Myometrial cell (primary cell): ENCODE measurements at places on chromosomes 4 and X. TPM values are rescaled to one million over a fixed set of nuclear protein-coding genes. Genes with fewer than 3 reads are reported as not detected.

Gene FHIP1A
- under 0.01 and 0.53 TPM in 2 replicates for total RNA-seq

Gene C4orf50
- total RNA-seq: not detected in 2 replicates

Gene AKAP14
- total RNA-seq: not detected in 2 replicates

Gene RNF212
- 1.6 TPM in 1 of 2 replicates, not detected in the other for total RNA-seq

Gene MUC7
- not detected in 2 replicates for total RNA-seq

Gene CYSLTR1
- not detected in 2 replicates for total RNA-seq

Gene CXCL5
- 1.7 and 2.7 TPM in 2 replicates for total RNA-seq

Gene SPANXA2
- total RNA-seq: not detected in 2 replicates

Gene PLA2G12A
- 12.8 and 13.5 TPM in 2 replicates for total RNA-seq

Gene CCDC110
- total RNA-seq: 0.58 and 0.71 TPM in 2 replicates

Gene SSX2
- total RNA-seq: not detected in 2 replicates

Gene MMAA
- total RNA-seq: 2.5 and 5.5 TPM in 2 replicates

Gene CFAP47
- not detected in 2 replicates for total RNA-seq

Gene PABPC1L2B
- not detected in 2 replicates for total RNA-seq

Gene MCF2
- total RNA-seq: not detected in 2 replicates

Gene MAGEB10
- not detected in 2 replicates for total RNA-seq

Gene SSX2B
- total RNA-seq: not detected in 2 replicates

Gene BRS3
- not detected in 2 replicates for total RNA-seq
